ENCODE measurements at places on chromosomes 11 and 22. TPM values are rescaled to one million over a fixed set of nuclear protein-coding genes. Genes with fewer than 3 reads are reported as not detected.

Gene HTR3B
- 0.77 TPM for total RNA-seq

Gene ZNF143
- 47.1 TPM for total RNA-seq

Gene CNGA4
- 0.17 TPM for total RNA-seq

Gene HIC2
- total RNA-seq = 21.2 TPM

Gene TYR
- not detected for total RNA-seq

Gene TRIM64
- total RNA-seq = not detected

Gene INS
- not detected for total RNA-seq

Gene POLR2L
- total RNA-seq = 38.0 TPM

Gene GNG3
- 0.23 TPM for total RNA-seq

Gene TTC28
- 30.4 TPM for total RNA-seq

Data from hepatocyte (in vitro differentiated cells).